ENCODE measurements at places on chromosomes 5 and 9.

DNA sequence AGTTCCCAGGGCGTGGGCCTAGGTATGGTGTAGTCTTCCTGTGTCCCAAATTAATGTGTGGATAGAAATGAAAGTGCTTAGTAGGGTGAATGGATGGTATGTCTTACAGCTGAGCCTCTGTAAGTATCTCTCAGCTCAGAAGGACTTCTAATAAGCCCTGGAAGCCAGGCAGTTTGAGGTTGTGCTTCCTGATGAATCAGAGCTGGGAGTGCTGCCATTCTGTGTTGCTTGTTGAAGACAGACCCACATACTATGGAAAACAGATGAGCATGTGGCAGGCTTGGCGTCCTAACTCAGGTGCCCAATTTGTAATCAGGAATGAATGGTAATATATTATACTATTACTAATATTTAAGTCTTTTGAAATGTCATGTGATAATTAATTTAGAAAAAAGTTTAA, 69.8 kb downstream of the CMYA5 start:
- DNase-seq, result no peak

DNA sequence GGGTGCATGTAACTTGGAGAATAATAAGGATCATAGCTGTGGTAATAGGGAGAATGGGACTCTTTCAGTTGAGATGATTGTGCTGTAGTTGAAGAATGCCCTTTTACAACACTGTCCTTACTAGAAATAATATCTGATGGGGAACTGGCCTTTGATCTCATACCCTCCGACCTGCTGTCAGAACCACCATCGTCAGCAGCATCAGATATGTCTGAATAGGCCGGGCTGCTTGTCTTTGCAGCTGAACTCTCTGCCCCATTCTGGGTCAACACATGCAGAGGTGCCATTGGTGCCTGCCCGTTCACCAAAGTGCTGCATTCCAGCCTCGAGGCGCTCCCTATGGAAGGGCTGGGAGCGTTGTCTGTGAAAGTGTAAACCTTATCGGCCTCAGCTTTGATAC, 99.1 kb downstream of the ZNF608 start:
- DNase-seq, result no peak

GRCh38 chr5:82551192-82551591, 273.0 kb upstream of the RPS23 start:
- no peak for DNase-seq

DNA sequence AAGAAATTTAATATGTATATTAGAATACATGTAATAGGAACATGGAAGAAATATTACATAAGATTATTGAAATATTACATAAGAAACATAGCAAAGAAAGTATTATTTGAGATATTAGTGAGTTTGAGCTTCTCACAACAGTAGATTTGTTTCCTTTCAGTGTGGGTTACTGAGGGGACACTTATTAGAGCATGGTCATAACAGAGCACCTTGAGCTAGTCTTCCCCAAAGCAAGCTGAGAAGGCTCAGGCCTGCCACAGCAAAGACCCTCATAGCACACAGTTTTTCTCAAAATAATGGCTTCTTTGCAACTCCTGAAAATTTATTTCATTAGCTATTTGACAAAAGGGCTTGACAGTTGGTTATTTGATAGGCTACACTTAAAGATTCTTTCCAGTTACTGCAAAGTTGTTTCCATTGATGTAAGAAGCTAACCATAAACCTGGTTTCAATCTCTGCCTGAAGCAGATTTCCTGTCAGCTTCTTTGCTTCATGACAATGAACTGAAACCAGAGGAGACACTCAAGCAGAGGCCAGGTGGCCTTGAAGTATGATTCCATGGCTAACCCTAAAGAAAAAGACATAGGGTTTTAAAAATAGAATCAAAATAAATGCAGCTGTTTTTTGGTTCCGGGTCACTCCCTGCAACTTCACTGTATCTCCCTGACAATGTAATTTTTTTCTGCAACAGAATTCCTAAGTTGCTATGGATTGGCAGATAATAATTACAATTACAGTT, 68.6 kb downstream of the ERMP1 start:
- DNase-seq, result no peak

GRCh38 chr5:82862711-82863110, 214.5 kb downstream of the TMEM167A start:
- DNase-seq, result no peak
